ENCODE measurements at places on chromosomes 2 and 18. TPM values are rescaled to one million over a fixed set of nuclear protein-coding genes. Genes with fewer than 3 reads are reported as not detected.

LRRTM1 gene
- not detected for total RNA-seq

GKN2 gene
- total RNA-seq = not detected

CD207 gene
- not detected for total RNA-seq

LIPG gene
- total RNA-seq = 0.13 TPM

Data from activated T-cell treated with anti-CD3 and anti-CD28 coated beads, Interleukin-2, amount 50 U/mL, for 4 hours (primary cell).